ENCODE measurements at places on chromosomes 1 and 21.

GRCh38 chr1:84869720-84870119 lies 23.3 kb downstream of the LPAR3 start:
- DNase-seq = no peak

GRCh38 chr1:243946946-243947345 lies 96.9 kb upstream of the AKT3 start:
- DNase-seq = no peak

DNA sequence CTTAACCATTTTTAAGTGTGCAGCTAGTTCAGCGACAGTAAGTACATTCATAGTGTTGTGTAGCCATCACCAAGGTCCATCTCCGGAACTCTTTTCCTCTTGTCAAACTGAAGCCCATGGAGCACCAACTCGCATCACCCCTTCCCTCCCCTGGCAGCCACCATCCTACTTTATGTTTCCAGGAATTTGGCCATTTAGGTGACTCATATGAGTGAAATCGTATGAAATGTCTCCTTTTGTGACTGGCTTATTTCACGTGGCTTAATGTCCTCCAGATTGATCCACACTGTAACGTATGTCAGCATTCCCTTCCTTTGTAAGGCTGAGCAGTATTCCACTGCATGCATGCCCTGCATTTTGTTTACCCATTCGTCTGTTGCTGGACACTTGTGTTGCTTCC lies 2.5 kb downstream of the COL6A2 start:
- no peak for DNase-seq

- no peak for DNase-seq
These were observed 18.9 kb downstream of the PGBD2 start for GRCh38 chr1:248924696-248925532.

GRCh38 chr1:41161846-41162245 lies 80.3 kb downstream of the SCMH1 start:
- DNase-seq = no peak

GRCh38 chr1:55250399-55251075 lies 35.4 kb upstream of the USP24 start:
- DNase-seq = no peak

DNA sequence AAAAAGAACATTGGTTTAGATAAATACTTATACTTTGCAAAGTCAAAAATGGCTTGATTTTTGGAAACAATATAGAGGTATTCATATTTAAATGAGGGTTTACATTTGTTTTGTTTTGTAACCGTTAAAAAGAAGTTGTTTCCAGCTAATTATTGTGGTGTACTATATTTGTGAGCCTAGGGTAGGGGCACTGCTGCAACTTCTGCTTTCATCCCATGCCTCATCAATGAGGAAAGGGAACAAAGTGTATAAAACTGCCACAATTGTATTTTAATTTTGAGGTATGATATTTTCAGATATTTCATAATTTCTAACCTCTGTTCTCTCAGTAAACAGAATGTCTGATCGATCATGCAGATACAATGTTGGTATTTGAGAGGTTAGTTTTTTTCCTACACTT lies 65.3 kb upstream of the SAMD13 start:
- no peak for DNase-seq

GRCh38 chr1:103941086-103941485 lies 191.4 kb downstream of the AMY1C start:
- no peak for DNase-seq

GRCh38 chr1:104760017-104760416 lies 1010.3 kb downstream of the AMY1C start:
- DNase-seq = no peak

- DNase-seq = no peak
These were observed 17.8 kb downstream of the F5 start for GRCh38 chr1:169568497-169568896.

GRCh38 chr1:53390736-53391135 lies 62.9 kb upstream of the LRP8 start:
- DNase-seq = no peak

GRCh38 chr1:206496131-206496793 lies 11.1 kb upstream of the RASSF5 start:
- no peak for DNase-seq

DNA sequence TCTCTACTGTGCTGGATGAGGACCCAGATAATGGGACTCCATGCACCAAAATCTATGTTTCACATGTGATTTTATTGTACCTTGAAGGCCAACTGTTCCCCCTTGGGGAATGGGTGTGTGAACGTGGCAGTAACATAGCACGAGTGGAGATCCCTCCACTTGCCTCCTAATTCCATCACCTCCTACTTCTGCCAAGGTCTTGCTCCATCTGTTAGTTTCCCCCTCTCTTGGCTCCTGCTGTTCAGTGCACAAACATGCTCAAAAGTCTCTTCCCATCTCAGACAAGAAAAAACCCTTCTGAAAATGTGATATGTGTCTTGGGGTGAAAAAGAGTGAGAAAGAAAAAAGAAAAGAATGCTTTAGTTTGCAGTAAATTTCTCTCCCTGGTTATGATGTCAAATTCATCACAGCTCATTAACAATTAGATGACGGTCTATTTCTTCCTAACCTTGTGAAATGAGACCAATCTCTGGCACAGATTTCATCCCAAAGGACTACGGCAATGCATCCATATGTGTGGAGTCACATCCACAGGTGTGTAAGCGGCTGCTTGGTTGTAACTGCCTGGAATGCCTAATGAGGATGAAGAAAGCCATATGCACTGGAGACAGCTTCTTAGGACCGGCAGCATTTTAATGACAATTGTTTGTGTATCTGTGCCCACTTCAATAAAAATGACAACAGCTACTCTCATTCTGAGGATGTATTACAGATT lies 79.3 kb upstream of the DIRAS3 start:
- DNase-seq = no peak

DNA sequence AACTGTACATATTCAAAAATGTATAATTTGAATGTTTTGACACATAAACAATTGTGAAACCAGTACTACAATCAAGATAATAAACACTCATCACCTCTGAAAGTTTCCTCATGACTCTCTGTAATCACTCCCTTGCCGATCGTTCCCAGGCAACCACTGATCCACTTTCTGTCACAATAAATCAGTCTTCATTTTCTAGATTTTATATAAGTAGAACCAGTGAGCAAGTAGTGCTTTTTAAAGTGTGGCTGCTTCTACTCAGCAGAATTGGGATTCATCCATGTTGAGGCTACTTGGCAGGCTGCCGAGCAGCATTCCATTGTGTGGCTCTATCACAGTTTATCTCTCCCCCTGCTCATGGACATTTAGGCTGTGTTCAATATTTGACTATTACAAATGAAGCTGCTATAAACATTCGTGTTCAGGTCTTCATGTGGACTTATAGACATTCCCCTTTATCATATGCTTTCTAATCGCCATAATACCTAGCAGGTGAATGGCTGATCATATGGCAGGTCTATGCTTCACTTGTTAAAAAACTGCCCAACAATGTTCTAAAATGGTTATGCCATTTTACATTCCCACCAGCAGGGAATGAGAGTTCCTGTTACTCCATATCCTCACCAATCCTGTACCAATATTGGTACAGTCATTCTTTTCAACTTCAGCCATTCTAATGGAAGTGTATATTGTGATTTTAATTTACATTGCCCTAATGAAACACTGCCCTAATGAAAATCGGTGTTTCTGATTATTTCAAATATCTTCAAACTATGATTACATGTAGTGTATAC lies 20.5 kb downstream of the TEX38 start:
- no peak for DNase-seq

- no peak for DNase-seq
These were observed 158.8 kb downstream of the TOMM20 start for GRCh38 chr1:234969581-234970400.

DNA sequence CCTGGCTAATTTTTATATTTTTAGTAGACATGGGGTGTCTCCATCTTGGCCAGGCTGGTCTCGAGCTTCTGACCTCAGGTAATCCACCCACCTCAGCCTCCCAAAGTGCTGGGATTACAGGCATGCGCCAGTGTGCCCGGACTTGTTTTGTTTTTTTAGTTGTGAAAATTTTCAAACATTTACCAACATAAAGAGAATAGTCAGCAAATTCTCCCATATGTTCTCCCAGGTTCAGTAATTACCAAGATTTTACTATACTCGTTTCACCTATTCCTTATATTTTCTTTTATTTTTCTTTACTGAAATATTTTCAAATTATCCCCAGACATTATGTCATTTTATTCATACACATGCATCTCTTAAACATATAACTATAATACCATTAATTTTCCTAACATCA lies 218.1 kb upstream of the L1TD1 start:
- no peak for DNase-seq

GRCh38 chr1:41613689-41614574 lies 129.4 kb upstream of the EDN2 start:
- DNase-seq = no peak

GRCh38 chr1:36734356-36734755 lies 251.6 kb upstream of the CSF3R start:
- DNase-seq = no peak

- DNase-seq = no peak
These were observed 162.6 kb downstream of the GRIK1 start for GRCh38 chr21:29777160-29777559.

DNA sequence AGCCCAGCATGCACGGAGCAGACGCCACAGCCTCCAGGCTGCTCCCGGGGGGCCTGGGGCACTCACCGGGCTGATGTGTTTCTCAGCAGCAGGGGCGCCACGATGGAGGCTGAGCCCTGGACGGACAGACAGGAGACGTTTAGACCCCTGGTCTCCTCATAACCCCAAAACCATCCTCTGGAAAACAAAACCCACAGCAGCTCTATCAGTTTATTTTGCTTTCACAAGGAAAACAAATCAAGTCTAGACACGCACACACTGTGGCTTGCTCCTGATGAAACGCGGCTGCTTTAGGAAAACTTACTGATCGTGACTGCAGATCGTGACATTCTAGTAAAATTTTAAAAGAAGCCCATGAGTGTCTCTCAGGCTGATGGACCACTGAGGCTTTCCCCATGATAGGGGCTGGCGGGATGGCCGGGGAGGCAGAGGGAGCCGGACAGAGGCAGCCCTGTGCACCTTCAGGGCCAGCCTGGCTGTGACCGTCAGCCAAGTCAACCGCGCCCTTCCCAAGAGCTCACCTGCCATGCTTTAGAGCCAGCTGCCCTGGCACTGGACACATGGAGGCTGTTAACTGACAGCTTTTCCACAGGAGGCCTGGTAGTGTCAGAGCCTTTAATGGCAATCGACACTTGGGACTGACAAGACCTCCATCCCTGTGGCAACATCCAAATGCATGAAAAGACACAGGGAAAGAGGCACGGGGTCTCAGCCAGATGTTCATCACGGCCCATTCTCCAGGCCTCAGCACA lies 5.2 kb downstream of the POFUT2 start:
- DNase-seq = no peak

DNA sequence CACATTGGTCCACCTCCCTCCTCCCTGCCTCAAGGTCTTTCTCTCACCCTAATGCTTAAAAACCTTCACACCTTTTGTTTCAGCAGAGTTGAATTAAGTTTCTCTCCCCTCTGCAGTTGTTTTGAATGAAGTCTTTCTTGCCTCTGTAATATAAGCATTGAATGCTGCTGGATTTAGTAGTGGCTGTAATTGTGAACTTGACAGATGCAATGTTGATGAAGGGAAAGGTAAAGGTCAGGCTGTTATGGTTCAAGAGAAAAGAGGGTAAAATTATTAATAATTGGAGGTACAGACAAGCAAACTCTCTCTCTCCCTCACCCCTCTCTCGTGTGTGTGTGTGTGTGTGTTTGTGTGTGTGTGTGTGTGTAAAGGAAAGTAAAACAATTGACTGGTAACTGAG lies 509.8 kb downstream of the AMY1C start:
- DNase-seq = no peak

DNA sequence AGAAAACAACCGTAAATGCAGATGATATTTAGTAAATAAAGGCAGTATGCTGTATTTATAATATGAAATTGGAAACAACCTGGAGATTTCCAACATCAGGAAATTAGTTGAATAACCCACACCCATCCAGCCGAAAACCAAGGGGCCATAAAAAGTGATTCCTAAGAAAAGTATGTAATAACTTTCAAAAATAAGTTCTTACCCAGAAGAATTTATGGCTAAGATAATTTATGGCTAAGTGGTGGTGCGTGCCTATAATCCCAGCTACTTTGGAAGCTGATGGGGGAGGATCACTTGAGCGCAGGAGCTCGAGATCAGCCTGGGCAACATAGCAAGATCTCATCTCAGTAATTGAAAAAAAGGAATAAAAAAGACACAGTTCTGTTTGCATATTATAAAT lies 43.2 kb downstream of the TMCO4 start:
- no peak for DNase-seq

DNA sequence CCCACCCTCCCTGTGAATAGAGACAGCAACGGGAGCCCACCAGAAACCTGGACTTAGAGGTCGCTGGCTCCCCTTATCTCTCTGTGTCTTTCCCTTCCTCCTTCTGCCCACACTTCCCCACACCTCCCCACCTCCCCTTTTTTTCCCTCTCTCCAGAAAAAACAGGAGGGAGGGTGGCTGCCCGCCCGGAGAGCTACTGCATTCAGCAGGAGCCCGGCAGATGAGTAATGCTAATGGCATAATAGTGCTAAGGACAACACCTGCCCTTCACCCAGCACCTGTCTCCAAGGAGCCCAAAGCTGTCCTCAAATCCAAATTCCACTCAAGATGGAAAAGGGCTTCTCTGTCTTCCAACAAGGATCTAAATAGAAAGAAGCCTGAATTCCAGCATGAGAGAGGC lies 11.4 kb upstream of the PRELP start:
- no peak for DNase-seq

- no peak for DNase-seq
These were observed 69.3 kb downstream of the KCTD3 start for GRCh38 chr1:215636258-215636965.

DNA sequence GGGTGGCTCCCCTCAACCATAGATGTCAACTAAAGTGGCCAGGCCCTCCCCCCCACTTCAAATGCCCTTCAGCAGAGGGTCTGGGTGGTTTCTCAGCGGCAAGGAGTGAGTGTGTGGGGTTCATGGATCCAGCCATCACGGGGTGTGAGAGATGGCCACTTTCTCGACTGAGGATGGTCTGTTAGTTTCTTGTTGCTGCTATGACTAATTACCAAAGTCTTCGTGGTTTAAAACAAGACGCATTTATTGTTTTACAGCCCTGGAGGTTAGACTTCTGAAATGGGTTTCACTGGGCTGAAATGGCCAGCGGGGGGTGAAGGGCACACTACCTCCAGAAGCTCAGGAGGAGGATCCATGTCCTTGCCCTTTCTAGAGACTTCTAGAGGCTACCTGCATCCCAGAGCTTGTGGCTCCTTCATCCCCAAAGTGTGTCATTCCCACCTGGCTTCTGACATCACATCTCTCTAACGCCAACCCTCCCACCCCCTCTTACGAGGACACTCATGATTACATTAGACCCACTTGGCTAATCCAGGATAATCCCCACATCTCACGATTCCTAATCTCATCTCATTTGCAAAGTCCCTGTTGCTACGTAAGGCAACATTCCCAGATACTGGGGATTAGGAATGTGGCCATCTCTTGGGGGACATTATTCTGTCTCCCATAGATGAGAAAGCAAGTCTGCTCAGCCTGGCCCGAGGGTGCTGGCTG lies 53.0 kb downstream of the EPHB2 start:
- DNase-seq = no peak

GRCh38 chr1:113534130-113534817 lies 144.0 kb downstream of the MAGI3 start:
- no peak for DNase-seq
